ENCODE measurements at places on chromosomes 3 and 15.

DNA sequence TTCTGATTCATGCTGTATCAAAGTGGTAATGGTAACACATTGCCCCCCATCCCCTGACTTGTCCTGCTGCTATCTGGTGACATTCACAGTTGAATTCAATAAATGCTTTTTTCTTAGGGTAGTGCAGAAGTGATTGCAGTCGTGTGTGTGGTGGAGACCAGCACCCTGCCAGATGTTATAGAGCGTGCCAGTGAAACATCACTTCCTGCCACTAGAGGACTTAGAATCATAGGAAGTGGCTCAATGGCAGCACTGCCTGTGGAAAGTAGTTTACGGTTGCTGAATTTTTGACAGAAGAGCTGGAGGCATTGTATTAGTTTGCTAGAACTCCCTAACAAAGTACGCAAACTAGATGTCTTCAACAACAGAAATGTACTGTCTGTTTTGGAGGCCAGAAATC is 37.4 kb upstream of the P2RY12 start:
- no peak for DNase-seq

GRCh38 chr3:185164428-185165217 is 11.8 kb upstream of the C3orf70 start:
- no peak for DNase-seq

- no peak for DNase-seq
Observed at GRCh38 chr3:56260262-56260661, 208.0 kb downstream of the ERC2 start.

GRCh38 chr15:95486224-95486623 is 844.3 kb upstream of the NR2F2 start:
- DNase-seq = no peak

DNA sequence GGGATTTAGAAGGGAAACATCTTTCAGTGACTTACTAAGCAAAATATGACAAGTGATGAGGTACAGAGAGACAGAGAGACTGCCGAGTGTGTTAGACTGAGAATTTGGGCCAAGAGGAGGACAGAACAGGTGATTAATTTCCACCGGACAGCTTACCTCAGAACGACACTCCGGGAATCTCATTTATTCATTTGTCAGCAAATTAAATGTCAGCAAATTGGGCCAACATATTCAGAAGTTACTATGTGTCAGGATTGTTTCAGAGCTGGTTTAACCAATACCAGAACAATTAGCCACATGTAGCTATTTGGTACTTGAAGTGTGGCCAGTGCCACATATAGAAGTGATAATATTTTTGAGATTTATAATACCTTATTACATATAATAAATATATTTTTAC is 232.6 kb upstream of the CNTN3 start:
- no peak for DNase-seq

- DNase-seq = no peak
Observed at GRCh38 chr3:128180436-128180835, 27.2 kb downstream of the EEFSEC start.

GRCh38 chr3:7305561-7305960 is 444.6 kb downstream of the GRM7 start:
- DNase-seq = no peak

DNA sequence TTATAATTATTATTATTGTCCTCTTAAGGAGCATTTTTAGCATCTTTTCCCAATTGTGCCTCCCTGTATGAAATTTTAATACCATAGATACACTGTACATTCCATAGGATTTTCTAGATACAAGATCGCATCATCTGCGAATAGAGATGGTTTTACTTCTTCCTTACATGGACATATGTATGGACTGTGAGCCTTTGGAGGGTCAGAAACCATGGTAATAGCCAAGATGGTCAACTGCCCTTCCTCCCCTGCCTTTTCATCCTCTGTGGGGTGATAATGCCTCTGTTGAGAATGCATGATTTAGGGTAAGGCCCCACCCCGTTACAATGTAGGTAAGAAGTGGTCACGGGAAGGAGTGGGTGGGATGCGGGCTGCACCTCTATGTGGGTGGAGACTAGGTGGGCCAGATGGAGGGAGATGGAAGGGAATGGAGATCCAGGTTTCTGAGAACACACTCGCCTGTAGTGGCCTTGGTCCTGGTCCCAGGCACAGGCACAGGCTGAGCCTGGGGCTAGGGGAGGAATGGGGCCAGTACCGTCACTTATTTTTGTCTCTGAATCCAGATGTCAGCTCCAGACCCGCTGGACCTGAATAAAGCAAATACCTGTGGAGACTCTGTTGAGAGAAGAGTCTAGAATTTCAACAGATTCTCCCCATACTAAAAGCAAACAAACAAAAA is 31.7 kb downstream of the GOLGA6A start:
- DNase-seq = no peak

GRCh38 chr3:134552784-134553183 is 66.9 kb downstream of the CEP63 start:
- no peak for DNase-seq

DNA sequence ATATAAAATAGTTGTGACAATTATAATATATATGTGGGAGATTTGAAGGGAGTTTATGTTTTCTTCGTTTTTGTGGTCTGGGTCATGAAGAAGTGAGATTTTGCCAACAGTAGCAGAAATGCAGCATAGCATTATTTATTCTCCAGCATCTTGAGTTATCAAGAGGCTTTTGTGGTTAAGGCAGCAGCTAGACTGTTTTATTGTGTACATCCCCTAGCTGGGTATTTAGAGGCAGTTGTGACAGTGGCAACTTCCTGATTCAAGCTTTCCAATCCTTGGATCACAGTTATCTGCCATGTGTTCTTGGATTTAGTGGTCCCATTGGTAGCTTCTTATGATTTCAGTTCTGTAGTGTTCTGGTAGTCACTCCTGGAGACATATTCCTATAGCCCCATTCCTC is 29.0 kb downstream of the ARIH1 start:
- no peak for DNase-seq

- no peak for DNase-seq
Observed at GRCh38 chr15:50943638-50944037, 35.2 kb downstream of the AP4E1 start.
